ENCODE measurements at places on chromosomes 7 and 10.

- DNase-seq: no peak
Observed at GRCh38 chr10:112983444-112984056, 33.5 kb downstream of the TCF7L2 start.

DNA sequence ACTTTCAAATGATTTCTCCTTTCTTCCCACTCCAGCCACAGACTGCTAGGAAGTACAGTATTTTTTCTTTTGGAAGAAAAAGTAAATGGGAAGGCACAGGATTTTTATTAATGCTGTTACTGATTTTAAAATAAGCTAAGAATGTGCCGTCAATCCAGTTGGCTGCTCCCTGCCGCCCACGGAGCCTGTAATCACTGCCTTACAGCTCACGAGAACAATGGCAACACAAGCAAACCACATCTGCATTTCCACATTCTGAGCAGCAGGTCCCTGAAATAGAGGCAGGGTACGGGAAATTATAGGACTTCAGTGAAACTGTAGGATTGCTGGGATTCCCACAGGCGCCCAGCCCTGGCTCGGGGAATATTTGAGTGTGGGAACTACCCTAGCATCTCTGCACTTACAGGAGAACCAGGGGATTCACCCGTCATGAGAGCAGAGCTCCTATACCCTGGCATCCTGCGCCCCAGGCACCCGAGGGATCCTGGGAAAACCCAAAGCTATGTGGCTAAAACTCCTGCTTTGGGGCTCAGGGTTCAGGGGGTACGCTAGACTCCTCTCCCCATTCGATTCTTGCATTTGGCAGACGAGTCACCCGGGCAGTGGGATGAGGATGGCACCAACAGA lies 72.9 kb upstream of the TNS3 start:
- DNase-seq: no peak

- DNase-seq: no peak
Observed at GRCh38 chr10:43218206-43218950, 48.5 kb downstream of the RASGEF1A start.

- peak; percentile 66 for DNase-seq
Observed at GRCh38 chr10:25725917-25726716, 207.9 kb upstream of the MYO3A start.

DNA sequence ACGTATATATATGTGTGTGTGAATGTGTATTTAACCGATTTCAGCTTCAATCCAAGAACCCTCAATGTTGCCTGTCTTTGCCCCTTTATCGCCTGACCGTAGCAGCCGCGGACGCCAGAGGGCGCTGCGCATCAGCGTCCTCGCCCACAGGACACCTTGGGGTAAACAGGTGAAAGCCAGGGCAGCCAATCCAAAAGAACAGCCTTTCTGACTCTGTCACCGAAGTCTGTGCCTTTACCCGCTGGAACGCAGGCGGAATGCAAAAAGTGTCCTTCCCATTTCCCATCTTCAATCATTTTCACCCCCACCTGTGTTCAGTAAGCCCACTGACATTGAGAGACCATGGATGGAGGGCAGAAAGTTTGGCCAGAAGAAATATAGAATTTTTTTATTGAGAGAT lies 3.6 kb downstream of the NXPH1 start:
- DNase-seq: peak; percentile 42

DNA sequence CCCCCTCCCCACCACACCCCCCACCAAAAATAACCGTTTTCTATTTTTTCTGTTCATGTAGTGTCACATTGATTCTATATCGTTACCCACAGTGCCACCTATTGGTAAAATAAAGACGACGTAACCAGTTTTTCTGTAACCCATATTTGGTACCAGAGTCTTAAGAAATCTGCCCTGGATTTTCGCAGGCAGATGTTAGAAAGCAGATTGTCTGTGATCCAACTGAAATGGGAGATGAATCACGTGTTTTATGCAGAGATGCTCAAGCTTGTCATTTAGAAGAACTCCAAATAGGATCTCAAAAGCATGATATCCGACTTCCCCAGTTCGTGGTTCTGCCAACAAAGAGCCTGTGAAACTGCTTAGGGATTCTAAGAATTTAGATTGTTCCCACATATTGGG lies 261.1 kb upstream of the CSTF2T start:
- peak; percentile 19 for DNase-seq

DNA sequence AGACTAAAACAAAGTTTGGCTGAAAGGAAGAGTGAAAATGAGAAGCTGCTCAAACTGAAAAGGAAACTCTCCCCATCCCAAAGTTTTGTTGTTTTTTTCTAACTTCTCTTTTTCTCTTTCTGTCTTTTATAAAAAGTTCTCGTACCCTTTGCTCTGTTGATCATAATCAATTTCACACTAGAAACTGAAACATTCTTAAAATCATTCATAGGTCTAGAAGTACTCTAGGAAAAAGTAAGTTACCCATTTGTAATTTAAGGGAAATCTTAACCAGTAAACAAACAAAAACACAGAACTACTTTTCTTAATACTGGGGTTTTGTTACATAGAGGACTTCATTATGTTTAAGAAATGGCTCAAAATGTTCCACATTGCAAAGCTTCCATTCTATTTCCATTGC lies 339.8 kb downstream of the SEMA3D start:
- DNase-seq: no peak

GRCh38 chr10:83539528-83540308 lies 599.6 kb upstream of the GHITM start:
- DNase-seq: no peak

GRCh38 chr7:107007007-107007891 lies 37.3 kb upstream of the PRKAR2B start:
- no peak for DNase-seq

- DNase-seq: no peak
Observed at GRCh38 chr10:80344912-80345311, 11.6 kb downstream of the DYDC1 start.

GRCh38 chr7:81410471-81411117 lies 359.3 kb downstream of the HGF start:
- DNase-seq: no peak

DNA sequence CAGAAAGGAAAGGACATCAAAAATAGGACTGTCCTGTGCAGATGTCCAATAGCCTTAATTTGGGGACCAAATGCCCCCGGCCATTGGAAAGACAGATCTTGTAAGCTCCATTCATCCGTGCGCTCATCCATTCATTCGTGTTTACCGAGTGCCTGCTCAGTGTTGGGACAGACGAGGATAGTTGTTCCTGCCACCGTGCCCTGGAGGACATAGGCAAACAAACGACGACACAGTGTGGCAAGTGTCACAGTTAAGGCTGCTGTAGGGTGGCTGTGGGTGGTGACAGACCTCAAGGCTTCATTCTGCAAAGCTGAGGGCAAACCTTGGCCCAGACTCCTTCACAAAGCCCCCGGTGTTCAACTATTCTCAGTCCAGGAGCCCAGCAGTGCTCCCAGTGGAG lies 27.6 kb downstream of the MKI67 start:
- no peak for DNase-seq

DNA sequence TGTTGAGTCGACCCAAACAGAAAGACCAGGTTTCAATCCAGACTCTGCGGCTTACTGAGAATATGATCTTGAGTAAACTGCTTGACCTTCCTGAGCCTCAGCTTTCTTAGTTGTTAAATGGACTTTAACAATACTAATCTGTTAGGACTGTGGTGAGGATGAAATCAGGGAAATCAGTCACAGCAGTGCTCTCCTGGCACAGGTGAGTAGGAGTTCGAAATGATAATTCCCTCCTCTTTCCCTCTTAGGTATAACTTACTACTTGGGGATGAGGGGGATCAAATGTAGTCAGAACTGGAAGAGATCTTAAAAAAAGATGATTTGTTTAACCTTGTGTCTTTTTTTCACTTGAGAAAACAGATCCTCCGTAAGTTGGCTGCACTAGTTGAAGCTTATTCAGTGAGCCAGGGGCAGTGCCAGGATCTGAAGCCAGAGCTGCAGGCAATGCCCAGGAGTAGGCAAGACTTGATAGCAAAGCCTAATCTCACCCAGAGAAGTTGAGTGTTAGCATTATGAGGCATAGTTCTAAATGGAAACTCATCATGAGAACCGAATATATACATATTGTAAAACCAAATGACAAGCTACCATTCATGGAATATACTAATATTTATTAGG lies 1.8 kb upstream of the MAGI2 start:
- no peak for DNase-seq

GRCh38 chr7:133313575-133313974 lies 60.7 kb downstream of the EXOC4 start:
- no peak for DNase-seq

DNA sequence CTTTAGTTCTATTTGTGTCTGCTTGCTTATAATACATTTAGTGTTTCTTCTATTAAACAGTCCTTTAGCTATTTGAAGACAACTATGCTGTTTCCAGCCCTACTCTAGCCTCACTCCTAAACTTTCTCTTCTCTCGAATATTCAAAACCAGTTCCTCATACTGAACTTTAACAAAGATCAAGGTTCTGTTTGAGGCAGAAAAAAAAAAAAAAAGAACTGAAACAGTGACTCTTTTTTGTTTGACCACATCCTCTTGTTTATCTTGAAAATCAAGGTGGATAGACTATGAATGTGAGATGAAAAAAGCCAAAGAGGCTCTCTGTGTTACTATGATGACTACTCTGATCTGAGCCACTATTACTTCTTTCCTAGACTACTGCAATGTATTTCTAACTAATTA lies 154.3 kb downstream of the ZNF365 start:
- no peak for DNase-seq

DNA sequence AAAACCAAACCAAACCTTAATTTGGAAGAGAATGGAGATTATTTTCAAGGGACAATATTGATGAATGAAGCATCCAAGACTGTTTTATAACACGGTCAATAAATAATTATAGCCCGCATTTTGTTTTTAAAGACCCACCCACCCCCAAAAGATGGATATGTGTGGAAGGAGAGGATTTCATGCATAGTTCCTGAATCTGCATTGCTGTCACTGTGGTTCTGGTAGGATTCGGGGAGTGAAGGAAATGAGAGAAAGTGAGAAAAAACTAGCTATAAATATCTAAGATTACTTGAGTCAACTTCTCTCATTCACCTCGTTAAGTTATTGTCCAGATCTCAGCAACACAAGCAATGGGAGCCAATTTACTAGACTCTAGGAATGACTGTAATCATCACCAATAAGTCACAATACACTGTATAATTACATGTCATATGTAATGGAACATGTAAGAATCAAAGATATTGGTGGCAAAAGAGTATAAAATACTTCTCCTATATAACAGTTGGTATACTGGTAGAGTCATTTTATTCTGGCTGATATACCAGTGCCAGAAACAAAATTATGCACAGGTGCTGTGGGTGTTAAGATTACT lies 30.2 kb downstream of the NAMPT start:
- DNase-seq: no peak

DNA sequence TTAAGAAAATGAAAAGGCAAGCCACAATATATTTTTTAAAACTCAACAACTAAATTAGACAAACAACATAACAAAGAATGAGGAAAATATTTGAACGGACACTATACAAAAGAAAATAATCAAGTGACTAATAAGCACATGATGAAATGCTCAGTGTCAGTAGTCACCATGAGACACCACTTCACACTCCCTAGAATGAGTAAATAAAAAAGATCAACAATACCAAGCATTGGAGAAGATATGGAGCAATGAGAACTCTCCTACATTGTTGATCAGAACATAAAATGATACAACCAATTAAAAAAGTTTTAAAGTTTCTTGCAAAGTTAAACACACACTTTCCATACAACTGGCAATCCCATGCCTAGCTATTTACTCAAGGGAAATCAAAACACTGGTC lies 222.2 kb downstream of the C7orf25 start:
- DNase-seq: no peak

DNA sequence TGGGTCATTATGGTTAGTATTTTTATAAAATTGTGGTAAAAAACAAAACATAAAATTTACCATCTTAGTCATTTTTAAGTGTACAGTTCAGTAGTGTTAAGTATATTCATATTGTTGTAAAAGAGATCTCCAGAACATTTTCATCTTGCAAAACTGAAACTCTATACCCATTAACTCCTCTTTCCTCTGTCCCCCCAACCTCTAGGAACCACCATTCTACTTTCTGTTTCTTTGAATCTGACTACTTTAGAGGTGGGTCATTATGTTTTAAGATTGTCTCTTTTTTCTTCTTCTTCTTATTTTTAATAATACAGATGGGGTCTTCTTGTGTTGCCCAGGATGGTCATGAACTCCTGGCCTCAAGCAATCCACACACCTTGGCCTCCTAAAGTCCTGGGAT lies 84.1 kb downstream of the DOCK4 start:
- DNase-seq: no peak

GRCh38 chr7:142275028-142275427 lies 17.2 kb upstream of the PRSS58 start:
- DNase-seq: no peak

GRCh38 chr7:46989247-46989646 lies 592.7 kb downstream of the TNS3 start:
- no peak for DNase-seq

- DNase-seq: no peak
Observed at GRCh38 chr10:43048301-43049051, 28.4 kb upstream of the RET start.

- no peak for DNase-seq
Observed at GRCh38 chr10:271201-271600, 135.9 kb downstream of the ZMYND11 start.

DNA sequence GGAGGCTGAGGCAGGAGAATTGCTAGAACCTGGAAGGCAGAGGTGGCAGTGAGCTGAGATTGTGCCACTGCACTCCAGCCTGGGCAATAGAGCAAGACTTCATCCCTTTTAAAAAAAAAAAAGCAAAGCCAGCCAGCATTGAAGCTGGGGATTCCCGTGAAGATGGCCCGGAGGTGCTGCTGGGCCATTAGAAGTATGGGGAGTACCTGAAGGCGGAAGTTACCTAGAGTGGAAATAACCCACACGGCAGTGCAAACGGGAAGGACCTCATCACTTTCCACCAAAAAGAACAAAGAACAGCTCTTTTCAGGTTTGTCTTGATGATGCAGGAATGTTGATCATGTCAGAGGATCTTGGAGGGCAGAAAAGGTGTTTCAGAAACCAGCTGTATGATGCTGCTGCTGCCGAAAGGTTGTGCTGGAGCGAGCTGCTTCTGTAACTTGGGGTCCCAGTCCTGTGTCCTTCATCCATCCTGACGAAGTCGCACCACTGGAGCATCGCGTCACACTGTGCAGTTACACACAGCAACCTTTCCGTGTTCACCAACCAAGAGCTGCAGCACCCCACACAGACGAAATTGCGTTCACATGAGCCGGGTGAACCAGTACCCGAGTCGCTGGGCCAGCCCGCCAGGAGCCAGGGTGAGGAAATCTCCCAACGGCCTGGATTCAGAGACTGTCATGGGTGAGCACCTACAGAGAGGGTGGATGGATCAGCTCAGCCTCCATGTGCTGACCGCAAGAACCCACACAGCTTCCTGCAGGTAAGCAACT lies 8.2 kb downstream of the ZFAND2A start:
- no peak for DNase-seq

DNA sequence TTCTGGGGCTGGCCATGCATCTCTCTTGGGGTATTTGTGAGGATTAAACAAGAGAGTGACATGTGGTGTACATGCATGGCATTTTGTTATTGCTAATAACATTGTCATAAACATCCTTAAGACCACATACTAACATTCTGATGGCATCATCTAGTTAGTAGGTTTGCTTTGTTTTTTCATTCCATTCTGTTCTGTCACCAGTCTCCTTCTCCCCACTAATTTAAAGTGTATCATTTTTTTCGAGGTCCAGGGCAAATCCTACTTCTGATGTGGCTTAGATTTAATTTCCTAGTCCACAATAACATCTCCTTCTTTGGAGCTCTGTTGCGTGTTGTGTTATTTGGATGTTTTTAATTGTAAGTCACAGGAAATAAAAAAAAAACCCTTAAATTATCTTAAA lies 248.1 kb downstream of the LRMDA start:
- no peak for DNase-seq

All from A549 (cell line).